HCT116 (cell line): ENCODE measurements at places on chromosomes 2 and 18.

- no peak for DNase-seq
Measured at GRCh38 chr2:64327510-64328414, 126.2 kb upstream of the LGALSL start.

DNA sequence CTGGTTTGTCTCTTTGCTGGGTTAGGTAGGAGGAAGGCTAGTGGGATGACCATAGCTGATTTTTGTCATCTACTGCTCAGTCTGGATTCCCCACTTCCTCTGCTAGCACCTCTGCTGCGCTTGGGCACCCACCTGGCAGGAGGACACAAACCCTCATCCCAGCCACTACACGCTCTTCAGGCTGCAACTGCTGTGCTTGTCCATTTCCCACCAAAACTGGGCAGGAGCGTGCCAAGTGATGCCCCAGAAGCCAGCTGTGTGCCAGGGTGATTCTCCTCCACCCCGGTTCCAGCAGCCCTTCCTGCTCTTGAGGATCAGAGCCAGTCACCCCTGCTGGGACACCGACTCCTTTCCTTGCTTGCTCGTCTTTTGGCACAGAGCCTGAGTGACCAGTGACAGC is 15.7 kb upstream of the PER2 start:
- DNase-seq, result no peak

DNA sequence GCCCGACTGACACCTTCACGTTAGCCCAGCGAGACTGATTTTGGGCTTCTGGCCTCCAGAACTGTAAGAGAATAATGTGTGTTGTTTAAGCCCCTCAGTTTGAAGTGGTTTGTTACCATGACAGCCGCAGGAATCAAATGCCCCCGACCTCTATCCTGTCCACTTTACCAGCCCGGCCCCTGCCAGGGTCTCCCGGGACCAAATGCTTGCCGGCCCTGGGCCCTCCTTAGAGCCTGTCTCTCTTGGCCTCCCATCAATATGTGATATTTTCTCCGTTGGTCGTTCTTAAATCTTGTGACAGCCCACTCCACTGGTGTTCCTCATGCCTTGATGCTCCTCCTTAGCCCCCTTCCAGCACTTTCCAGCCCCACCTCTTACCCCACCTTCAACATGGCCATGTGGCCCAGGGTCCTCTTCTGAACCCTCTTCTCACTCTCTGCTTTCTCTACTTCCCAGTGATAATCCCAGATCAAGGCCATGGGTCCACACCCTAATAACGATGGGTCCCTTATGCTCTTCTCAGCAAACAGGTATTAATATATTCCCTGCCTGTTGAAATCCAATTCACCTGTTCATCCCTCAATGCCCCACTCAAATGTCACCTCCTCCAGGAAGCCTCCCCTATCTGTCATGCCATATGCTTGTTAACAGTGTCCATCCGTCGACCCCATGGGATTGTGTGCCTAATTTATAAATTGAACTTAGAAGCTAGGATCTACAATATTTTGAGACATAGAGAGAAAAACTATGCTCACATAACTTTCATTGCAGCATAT is 192.8 kb downstream of the ZFP36L2 start:
- DNase-seq, result no peak

DNA sequence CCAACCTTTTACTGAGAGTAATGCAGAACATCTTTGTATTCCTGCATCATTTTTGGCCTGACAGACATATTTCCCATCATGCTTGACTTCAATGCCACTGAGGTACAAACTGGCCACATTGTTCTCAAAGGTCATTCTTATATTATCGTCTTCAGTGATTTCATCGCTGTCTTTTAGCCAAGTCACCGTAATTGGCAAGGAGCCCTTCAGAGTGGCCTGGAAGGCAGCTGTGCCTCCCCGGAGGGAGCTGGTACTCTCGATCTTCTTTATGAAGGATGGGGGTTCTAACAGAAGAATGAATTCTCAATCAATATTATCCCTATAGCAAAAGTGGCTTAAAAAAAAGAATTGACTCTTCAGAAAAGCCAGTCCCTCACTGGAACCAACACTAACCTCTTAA is 75.9 kb downstream of the TTN start:
- no peak for DNase-seq

DNA sequence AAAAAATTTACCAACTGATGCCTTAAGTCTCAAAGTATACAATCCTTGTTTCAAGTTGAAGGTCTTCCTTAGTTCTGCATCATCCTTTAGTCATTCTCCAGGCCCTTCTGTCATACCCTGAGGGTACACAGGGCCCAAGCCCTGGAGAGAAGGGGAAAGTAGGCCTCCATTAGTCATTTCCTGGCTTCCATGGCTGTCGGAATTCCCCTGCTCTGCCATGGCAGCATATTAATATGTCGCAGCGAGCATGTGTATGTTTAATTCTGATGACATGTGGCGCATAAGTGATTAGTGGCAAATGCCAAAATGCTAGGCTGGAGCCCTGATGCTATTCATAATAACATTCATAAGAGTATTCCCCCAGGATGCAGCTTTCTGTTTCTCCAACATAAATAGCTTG is 22.1 kb downstream of the GPR39 start:
- peak; percentile 78 for DNase-seq

GRCh38 chr18:21968338-21968737 is 201.1 kb upstream of the GATA6 start:
- DNase-seq, result no peak

DNA sequence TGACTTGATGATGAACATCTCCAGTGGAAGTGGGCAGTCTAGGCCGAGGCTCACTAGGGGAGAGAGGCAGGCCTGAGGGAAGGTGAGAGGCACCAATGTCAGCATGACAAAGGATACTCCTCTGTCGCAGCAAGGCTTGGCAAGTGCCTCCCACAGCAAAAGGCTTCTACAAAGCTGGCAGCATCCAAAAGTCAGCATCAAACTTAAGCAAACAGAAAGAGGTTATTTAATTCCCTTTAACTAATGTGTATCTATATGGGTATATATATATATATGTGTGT is 41.6 kb downstream of the NIFK start:
- DNase-seq, result no peak

GRCh38 chr2:98772536-98772935 is 41.6 kb upstream of the MGAT4A start:
- DNase-seq, result no peak

- no peak for DNase-seq
Measured at GRCh38 chr18:77124452-77124922, 8.1 kb downstream of the MBP start.

DNA sequence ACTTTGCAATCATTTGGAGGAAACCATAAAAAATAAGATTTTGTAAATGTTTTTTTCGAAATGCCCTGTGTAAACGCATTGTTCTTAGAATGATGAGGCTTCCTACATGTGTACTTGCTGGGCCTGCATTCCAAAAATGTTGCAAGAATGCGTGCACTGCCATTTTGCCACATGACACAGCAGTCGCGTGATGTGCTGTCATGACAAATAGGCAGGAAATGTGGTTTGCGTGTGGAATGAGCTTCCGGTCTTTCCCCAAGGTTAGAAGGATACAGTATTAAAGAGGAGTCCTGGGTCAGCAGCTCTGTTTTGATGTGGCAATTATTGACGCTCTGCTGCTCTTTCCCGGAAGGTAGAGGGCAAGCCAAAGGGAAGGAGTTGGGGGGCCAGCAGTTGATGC is 18.1 kb upstream of the SERPINB2 start:
- DNase-seq, result no peak

DNA sequence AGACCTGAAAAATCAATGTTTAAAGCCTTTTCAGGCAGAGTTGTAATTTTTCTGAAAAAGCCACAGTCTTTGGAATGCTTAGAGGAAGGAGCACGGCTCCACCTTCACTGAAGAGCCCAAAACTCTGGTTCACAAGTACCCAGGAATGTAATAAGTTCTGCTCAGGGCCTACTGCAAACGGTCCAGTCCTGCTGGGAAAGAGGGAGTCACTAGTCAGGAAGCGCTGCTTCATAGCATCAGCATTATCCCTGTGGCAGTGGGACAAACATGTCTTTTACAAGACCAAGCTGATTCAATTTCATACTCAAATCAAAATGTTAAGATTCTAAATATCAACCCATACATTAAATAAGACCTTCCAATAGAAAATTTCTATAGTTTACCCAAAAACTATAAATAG is 152.9 kb upstream of the PGAP1 start:
- no peak for DNase-seq

DNA sequence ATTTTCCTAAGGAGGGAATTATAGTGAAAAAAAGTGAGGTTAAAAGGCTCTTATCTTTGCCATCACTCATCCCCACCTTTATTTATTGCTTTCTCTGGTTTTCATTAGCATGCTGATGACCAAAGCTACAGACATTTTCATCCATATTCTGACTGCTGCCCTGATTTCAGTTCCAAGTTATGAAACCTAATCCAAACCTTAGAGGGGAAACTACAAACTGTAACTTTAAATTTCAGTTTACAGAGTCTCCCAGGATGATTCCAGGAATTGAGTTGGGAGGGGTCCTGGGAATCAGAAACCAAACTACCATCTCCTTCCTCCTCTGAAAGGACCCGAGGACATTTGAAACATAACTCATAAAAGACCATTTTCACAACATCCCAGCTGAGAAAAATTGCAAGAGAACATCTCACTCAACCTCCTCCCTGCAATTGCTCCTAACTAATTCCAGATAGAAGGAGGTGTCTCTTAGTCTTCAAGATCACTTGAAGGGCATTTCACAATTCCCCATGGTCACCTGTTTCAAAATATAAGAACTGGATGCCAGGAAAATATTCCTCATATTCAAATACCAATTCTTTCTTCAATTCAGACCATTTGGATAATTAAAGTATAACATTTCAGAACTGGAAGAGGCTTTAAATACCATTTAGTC is 520.6 kb downstream of the TNS1 start:
- DNase-seq, result no peak

GRCh38 chr2:231545105-231545902 is 15.1 kb upstream of the NMUR1 start:
- DNase-seq, result no peak

- no peak for DNase-seq
Measured at GRCh38 chr18:21112543-21113105, 1.0 kb upstream of the ROCK1 start.

DNA sequence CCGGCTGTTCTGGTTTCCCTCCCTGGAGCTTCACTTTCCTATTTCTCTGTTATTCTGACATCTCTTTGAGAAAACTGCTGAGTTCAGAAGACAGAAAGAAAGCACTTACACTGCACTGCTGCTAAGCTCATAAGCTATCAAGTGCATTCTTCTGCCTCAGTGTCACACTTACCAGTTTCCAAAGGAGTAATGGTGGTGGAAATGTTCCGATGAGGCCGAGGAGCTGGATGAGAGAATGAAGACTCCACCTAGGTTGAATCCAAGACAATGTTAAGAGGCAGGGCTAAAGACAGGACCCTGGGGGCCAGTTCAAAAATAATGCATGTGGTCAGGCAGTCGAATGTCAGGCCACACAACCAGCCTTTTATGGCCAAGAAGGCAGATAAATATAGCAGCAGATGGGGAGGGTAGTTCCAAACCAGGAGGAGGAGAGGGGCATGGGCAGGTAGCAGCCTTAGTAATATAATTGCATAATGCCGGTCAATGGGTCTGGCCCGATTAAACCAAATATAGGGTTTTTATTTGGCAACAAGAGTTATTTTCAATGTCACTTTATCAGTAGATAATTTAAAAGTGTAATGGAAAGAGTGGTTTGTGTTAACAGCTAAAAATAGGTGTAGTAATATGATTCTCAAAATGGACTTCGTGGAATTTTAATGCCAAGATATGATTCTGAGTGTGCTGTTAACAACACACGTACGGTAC is at the start of gene MYOM1:
Gene MYOM1, minus strand, starts transcription at position 338 of the 705 bp plus-strand sequence. CDS start 4,745 bp downstream, outside the sequence.
- DNase-seq, result no peak

DNA sequence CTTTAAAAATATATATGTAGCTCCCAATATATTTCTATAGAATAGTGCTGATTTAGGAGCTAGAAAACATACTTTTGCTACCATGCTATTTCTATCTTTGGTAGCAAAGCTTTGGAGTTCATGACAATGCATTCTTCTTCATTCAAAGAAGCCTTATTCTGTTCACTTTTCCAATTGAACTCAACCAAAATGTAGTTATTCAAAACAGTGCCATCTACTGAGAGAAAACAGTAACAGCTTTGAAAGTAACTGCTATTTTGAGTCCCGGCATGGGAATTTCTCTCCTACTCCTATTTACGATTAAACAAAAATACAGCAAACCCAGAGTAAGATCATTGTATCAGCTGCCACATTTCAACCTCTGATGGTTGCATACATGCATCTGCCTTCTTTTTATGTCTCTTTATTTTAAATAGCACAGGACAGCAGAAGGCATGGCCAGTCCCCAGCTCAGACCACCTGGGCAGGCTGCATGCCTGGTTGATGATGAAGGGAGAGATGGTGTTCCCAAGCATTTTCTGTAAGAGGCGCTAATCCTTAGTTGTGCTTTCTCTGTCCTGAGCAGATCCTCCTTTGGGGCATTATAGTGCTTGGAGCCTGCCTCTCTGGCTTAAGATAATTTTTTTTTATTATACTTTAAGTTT is 69.7 kb upstream of the SULT1C3 start:
- DNase-seq, result no peak

DNA sequence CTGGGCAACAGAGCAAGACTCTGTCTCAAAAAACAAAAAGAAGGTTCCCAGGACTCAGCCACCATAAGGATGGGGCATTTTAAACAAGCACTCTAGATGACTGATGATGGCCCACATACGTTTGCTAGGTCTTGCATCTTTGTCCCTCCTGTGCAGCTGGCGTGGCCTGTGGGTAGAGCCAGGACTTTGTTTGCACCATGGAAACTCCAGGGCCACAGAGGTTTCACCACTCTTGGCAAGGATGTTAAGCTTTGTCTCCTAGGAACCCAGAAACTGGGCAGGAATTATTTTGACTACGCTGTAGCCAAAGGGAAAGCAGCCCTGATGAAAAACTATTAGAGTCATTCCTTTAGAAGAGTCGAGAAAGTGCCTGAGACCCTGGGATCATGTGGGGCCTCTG is 75.3 kb upstream of the STPG4 start:
- no peak for DNase-seq

DNA sequence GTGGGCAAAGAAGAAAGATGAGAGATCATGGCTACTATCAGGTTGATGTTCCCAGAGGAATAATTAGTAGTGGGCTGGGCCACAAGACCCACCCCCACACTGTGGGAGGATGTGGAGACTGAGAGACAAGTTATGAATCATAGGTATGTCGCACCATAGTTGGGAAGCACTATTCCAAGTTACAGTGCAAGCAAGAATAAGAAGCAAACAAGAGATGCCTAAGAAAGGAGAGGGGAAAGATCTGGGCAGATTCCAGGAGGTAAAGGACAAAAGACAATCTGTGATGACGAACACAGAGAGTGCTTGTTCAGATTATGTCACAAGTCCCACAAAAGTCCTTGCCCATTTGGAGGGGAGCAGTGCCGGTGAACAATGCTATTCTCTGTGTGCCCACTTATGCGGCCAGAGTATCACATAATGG is 56.6 kb downstream of the FAM228A start:
- DNase-seq, result no peak

DNA sequence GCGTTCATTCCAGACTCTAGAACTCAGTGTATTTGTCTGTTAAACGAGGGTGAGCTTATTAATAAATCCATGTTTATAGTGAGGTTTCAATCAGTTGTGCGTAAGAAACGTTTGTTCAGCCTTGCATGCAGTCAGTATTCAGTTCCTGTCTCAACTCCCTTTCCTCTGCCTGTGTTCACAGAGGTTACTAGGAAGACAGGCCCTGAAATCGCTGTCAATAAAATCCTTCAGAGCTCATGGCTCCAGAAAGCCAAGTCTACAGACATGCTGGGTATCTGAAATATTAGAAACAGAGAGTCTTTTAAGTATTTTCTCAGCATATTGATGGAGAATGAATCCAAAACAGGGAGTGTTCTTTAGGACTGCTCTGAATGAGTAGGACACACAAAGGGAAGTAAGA is 75.4 kb downstream of the KLF7 start:
- DNase-seq, result no peak
